ENCODE measurements at places on chromosomes 11 and 22.

DNA sequence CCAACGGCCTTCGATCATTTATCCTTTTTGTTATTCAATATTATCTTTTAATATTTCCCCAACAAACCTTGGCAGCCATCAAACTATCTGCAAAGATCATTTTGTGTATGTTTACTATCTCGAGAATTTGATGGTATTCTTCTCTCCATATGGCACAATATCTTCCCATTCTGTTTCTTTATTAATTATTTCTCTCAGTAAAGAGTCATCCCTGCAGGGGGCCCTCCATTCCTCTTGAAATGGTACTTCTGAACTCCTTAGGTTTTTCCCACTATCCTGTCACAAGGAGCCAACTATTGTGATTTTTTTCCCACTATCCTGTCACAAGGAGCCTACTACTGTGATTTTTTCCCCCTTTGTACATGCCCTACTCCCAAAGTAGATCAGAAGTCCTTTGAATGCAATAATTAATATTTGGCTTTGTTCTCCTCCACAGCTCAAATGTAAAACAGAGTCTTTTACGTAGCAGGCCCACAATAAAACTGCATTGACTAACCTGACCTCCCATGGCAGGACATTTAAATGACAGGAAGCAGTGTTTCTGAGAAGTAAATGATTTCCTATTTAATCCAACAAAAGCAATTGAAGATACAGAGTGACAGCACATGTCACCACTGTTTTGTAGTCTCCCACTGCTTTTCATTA is 43.3 kb downstream of the PDGFD start:
- DNase-seq = no peak

GRCh38 chr11:11769362-11769761 is 72.4 kb upstream of the USP47 start:
- DNase-seq = no peak

GRCh38 chr11:88555018-88555828 is 217.7 kb upstream of the CTSC start:
- no peak for DNase-seq

DNA sequence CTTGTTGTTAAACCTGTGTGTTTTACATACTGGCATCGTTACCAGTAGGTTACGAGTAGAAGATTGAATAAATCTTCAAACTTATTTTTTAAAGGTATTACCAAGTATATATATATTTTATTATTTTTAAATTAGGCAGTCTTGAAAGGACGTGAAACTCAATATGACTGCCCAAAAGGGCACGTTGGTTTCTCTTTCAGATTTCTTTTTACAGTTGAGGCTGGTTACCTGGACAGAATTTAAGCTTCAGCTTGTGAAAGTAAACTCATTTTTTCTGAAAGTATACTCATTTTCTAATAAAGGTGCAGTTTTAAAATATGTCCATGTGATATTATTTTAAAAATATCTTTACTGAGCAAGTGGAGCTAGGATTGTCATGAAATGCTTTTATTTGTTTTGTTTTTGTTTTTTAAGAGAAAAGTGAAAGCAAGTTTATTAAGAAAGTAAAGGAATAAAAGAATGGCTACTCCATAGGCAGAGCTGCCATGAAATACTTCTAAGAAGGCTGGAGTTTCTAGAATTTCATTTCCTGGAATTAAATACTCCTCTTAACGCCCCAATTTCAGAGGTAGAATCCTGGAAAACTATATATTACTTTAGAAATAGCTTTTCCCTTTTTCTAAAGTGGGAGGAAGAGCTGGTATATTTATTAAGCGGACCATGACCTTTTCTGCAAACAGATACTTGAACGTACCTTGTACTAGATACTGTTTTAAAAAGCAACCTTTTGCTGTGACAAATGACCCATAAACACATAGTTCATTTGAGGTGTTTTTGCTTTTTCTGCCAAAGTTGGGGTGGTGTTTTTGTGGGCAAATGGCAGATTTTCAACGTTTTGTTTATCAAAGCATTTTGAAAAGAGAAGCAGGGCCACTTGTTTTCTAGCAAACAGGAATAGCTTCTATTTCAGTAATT is 1.9 kb downstream of the FBXO7 start:
- no peak for DNase-seq

DNA sequence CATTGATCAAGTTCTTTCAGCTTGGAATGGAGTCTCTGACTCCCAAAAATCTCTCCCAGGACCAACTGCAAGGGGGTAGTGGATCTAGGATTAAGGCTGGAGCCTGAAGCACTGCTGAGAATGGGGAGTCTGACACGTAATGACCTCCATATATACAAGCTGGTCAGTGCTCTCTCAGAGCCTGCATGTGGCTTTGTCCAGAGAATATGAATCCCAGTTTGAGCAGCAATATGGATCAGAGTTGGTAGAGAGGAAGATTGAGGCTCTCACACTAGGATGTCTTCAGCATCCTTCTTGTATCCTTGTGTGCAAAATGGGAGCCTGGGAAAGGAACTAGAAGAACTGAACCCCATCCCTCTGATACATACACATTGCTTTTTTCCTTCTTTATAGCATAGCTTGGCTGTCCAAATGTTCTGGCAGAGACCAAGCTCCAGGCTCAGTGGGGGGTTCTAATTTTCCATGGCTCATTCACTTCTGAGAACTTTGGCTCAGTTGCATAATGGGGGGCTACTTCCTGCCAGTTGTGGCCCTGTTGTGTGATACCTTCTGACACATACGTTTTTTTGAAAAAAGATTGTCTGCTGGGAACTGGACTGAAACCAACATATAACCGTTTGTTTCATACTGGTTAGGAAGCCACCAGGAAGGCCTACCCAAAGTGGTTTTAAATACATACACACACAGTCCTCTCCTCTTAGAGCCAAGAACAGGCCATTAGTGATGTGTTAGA is 138.2 kb downstream of the ETS1 start:
- no peak for DNase-seq

DNA sequence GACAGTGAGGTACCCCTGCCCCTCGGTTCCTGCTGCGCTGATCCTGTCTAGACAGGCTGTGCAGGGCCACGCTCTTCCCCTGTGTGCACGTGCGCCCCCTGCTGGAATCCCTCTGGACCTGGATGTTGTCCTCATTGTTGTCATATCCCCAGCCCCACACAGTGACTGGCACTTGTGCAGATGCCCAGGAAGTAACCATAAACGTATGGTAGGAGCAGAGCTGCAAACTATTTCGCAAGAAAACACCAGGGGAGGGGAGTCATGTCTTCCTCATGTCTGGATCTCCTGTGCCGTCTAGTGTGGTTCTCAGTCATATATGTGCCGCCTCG is 114.7 kb downstream of the CRYBB2 start:
- DNase-seq = peak; percentile 48

DNA sequence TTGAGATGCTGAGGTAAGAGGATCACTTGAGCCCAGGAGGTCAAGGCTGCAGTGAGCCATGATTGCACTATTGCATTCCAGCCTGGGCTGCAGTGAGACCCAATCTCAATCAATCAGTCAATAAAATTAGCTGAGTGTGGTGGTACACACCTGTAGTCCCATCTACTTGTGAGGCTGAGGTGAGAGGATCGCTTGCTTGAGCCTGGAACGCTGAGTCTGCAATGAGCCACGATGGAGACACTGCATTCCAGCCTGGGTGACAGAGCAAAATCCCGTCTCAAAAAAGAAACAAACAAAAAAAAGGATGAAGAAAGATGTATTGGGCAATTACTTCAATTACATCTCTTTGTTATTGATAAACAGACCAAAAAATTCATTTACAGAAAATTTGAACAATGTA is 54.5 kb downstream of the MED15 start:
- no peak for DNase-seq

- DNase-seq = no peak
These were observed 53.1 kb upstream of the CEP295 start for GRCh38 chr11:93608364-93608763.

DNA sequence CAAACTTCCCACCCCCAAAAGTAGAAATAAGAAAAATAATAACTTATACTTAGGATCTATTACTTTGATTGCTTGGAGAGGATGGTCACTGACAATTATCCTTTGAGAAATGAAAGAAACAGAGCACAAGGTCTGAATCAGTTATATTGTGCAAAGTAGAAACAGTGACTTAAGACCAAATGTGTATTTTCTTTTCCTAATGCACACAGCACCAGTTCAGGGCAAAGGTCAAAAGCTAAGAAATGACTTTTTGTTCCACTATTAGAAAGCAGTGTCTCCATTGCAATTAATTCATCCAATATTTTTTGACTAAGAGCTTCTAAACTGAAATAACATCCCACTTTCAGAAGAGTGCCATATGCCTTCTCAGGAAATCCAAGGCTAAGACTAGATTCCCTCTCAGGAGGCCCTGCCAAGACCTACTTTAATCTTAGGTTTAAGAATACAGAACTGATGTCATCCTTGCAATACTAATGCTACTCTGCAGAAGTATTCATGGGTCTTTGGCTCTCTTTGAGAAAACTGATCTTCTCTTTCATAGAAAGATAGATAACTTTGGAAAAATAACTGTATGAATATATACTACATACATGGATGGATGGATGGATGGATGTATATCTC is 147.0 kb downstream of the APOL5 start:
- DNase-seq = no peak

- no peak for DNase-seq
These were observed at the start of gene CHRM1 for GRCh38 chr11:62921201-62921572. Gene CHRM1, minus strand, starts transcription at chr11:62921363. Its CDS starts 10,263 bp downstream, at chr11:62911100.

GRCh38 chr11:112274007-112274783 is 13.5 kb upstream of the PLET1 start:
- no peak for DNase-seq

DNA sequence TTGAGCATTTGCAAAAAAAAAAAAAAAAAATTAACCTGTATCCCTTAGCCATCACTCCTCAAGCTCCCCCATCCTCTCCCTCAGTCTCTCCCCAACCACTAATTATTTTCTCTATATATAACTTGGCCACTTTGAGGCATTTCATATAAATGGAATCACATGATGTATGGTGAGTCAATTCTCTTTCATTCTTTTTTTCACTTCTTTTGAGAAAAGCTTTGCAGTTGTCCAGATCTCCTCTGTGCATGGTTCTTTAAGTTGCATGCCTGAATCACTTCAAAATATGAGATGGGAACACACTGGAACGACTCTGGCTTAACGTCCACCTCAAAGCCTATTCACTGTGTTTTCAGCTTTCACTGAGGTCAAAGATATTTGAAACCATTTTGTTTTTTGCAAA is 40.7 kb downstream of the SHANK2 start:
- DNase-seq = no peak

DNA sequence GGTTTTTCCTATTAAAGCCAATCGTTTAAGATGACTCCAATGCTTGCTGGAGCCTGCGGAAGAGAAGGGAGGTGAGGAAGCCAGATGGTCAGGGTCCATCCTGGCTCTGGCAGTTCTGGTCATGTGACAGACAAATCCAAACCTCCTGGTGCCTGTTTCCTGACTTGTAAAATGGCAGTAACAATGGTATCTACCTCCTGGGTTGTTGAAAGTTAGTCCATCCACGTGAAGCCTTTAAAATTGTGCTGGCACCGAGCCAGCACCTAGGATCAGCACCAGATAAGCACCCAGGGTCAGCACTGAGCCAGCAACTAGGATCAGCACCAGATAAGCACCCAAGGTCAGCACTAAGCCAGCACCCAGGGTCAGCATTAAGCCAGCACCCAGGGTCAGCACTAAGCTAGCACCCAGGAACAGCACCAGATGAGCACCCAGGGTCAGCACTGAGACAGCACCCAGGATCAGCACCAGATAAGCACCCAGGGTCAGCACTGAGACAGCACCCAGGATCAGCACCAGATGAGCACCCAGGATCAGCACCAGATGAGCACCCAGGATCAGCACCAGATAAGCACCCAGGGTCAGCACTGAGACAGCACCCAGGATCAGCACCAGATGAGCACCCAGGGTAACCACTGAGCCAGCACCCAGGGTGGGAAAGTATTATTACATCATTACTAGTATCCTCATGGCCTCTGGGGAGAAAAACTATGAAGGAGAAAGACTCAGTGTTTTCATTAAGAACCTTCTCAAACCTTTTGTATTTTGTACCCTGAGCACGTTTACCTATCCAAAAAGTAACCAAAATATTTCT is 17.2 kb downstream of the KIAA0930 start:
- no peak for DNase-seq

DNA sequence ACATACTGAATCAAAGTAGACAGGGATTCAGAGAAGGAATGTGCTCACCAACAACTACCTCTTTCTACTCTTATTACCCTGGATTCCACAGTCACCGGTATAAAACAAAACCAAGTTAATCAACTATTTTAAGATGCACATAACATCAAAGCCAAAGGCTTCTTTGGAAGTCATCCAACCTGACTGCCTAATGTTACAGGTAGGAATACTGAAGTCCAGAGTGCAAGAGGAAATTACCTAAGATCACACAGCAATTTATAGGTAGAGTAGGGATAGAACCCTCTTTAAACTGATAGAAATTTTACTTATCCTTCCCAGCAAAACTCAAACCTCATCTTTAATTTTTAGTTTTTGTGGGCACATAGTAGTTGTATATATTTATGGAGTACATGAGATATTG is 76.3 kb downstream of the PAK1 start:
- no peak for DNase-seq

DNA sequence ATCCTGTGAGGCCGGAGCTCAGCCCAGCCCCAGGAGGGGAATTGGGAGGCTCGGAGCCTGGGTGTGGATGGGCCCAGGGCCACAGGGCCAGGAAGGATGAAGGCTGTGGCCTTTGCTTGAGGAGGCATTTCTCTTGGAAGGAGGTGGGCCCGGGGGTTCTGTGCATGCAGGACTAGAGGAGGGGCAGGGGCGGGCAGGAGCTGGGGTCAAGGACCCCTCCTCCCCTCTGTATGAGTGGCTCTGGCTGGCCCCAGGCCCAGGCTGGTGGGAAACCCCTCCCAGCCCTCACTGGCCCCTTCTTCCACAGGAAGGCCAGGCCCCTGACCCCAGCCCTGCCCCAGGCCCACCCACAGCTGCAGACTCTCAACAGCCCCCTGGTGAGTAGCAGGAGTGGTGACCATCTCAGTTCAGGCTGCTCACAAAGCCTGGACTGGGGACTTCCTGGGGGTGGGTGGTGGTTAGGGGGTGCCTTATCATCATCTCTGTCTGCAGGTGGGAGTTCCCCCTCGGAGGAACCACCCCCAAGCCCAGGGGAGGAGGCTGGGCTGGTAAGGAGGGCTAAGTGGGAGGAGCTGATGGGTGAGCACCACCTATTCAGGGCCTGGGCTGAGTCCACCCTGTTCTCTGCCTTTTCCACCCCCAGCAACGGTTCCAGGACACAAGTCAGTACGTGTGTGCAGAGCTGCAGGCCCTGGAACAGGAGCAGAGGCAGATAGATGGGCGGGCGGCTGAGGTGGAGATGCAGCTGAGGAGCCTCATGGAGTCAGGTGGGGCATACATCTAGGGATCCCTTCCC is 6.0 kb downstream of the KCNK7 start:
- no peak for DNase-seq

Measured in neuronal stem cell (in vitro differentiated cells).